Hepatocyte (in vitro differentiated cells): ENCODE measurements at places on chromosomes 2 and 18. TPM values are rescaled to one million over a fixed set of nuclear protein-coding genes. Genes with fewer than 3 reads are reported as not detected.
A peak's percentile ranks its signal among the peaks of the same experiment; 100 is the strongest.

DNA sequence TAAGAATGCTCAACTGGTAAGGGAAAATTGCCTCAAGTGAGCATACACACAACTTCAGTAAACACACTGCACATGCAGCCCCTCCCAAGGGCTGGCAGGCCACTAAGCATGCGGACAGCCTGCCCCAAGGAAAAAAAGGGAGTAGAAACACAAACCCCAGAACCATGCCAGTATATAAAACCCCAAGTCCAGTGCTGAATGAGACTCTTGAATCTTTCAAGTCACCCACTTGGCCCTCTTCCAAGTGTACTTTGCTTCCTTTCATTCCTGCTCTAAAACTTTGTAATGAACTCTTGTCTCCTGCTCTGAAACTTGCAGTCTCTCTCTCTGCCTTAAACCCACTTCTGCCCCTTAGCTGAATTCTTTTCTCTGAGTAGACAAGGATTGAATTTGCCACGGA is 736.4 kb downstream of the RNF144A start:
- no peak for DNase-seq

GRCh38 chr18:79211844-79212243 is 142.7 kb downstream of the ATP9B start:
- no peak for DNase-seq

DNA sequence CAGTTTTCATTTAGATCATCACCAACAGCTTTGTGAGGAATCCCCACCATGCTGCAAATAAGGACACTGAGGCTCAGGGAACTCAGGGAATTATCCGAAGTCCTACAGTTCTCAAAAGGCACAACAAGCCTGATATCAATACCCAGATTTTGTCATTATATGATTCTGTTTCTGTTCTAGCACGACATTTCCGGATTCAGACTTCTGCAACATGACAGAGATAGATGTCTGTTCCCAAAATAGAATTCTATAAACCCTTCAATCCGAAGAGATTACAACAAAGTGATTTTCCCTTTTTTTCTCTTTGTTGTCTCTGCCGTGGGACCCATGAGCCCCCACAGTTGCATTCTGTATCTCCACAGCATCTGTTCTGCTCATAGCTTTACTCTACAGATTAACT is 72.0 kb downstream of the DOCK10 start:
- DNase-seq = no peak

DNA sequence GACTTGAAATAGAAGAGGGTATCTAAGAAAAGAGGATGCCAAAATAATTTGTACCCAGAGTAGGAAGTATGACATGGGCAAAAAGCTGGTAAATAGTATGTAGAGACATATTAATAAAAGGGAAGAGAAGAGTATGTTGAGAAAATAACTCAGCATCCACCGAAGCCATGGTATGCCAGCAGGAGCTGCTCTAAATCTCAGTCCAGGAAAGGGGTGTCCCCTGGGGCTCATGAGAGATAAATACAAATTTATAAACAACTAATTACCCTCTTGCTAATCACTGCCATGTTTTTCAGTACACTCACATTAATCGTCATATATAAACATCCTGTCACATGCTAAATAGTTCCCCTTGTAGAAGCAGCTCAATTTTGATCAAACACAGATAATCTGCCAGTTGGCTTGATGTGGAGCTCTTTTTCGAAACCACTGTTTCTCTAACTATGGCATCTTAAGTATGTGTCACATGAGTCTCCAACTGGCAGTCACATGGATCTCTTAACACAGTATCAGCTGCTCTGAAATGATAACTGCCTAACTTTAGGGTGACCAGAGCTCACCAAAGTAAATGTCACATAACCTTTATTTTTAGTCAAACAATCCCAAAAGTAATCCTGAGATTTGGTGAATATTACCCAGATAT is 31.9 kb downstream of the EXOC6B start:
- no peak for DNase-seq

DNA sequence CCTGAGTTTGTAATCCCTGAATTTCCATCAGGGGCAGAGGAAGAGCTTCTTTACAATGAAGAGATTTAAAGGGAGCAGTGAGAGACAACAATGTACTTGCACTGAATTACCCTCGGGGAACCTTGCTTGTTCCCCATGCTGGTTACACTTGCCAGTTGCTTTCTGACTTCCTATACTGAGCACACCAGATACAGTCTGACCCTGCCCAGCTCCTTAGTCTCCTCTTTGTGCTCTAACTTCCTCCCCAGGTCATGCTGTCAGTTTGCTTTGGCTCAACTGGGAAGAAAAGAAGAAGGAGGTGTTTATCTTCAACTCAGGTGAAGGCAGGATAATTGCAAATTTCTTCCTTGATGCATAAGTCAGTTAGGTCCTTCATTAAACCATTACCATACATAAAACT is 658.4 kb downstream of the NYAP2 start:
- DNase-seq = no peak

RTP5 gene
- not detected in 2 replicates for total RNA-seq

GRCh38 chr2:74952575-74952974 is 5.9 kb upstream of the POLE4 start:
- no peak for DNase-seq

GRCh38 chr2:172955587-172955986 is 120.1 kb upstream of the MAP3K20 start:
- DNase-seq = no peak

DNA sequence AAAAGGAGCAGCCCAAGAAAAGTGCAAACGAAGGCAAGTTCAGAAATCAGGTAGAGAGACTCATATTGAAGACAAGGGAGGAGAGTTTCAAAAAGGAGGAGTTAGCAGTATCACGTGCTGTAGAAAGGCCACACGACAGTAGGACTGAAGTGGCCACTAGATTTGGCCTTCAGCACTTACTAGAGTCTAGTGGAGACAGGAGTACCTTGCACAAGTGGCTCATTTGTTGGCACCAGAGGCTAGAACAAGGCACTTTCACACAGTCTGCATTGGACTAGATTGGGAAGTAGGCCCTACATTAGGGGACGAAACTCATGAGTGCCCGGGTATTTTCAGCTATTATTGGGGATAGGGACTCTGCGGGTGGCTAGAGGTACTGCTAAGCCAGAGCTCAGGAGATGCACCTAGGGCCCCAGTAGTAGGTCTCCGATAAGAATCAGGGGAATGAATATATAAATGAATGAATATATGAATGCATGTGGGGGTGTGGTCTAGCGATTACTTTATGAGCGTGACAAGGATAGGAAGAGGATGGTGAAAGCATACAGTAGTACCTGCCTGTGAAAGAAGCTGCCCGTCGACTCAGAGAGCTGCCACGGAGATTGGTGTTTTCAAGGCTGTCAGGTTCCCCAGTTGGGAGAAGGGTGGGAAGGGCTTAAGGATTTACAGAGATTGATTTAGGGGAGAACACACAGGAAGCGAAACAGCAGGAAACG is 1.4 kb upstream of the NCOA1 start:
- peak; percentile 16 for DNase-seq

GRCh38 chr2:42834161-42834560 is 41.8 kb upstream of the HAAO start:
- DNase-seq = no peak
